Activated naive CD4-positive, alpha-beta T cell (primary cell): ENCODE measurements at places on chromosomes 6 and 20.

DNA sequence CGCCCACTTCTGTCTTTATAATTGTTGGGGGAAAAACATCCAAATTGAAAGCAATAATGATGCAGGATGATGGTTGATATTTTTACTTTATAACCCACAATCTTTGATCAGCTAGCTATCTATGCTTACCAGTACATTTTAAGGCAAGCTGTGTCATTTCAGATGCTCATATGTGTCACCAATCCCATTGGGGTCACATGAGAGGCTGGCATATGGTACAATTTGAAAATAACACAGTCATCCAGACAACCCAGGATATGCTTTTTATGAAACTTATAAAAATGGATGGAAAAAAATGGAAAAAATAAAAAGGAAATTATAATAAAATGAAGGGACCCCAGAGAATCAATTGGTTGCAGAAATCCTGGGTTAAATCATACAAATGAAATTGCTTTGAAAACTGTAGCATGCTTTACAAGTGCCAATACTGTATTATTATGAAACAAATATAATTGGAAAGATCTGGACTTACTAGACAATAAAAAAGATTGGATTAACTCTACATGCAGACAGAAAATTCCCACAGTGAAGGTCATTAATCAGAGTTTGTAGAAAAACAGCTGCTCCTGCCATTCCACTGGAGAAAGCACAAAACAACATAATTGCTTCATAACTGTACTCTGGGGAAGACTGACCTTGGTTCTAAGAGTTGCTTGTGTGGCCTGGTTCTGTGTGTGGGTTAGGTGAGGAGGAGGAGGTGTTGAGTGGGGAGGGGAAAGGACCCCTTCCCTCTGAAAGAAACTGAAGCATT lies 13.3 kb upstream of the PRIM2 start:
- no peak for DNase-seq

GRCh38 chr20:43462660-43463526 lies 5.2 kb downstream of the SRSF6 start:
- DNase-seq: no peak

DNA sequence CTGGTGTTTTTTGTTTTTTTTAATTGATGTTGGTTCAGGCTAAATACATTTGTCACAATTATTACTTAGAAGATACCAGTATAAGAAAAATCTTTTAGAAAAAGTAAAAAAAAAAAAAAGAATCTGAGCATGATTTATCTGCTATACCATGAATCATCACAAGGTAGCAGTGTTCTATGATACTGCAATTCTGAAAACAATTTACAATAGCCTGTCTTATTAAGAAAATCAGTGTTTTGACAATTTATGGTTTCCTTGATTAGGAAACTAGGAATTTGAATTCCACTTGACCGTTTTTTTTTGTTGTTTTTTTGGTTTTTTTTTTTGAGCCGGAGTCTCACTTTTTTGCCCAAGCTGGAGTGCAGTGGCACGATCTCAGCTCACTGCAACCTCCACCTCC lies 9.3 kb upstream of the MAK start:
- no peak for DNase-seq

GRCh38 chr20:16571333-16571732 lies 1.9 kb downstream of the KIF16B start:
- no peak for DNase-seq

DNA sequence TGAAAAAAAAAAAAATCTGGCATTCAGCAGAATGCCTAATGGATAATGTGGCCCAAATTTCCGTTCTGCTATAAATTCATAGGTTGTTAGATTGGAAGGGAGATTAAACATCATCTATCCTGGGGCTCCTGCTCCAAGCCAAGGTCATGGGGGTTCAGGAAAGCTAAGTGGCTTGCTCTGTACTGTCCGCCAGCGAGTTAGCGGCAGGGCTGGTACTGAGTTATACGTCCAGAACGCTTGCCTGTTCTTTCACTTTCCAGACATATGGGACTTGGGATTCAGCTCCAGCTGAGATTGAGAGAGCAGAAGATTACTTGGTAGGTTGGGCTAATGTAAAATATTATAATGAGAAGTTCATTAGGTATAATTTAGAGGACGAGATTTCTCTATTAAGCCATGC lies 858 bp downstream of the RWDD1 start:
- DNase-seq: no peak

DNA sequence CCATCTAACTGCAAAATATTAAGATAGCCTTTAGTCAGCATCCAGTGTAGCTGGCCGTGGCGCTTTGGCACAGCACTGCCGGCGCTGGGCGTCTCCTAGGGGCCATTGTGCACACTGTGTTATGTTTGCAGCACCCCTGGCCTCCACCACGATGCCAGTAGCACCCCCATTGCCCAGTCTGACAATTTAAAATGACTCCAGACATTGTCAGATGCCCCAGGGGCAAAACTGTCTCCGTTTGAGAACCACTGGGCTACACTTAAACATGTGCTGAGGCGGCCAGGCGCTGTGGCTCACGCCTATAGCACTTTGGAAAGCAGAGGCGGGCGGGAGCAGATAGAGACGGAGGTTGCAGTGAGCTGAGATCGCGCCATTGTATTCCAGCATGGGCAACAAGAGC lies 6.0 kb upstream of the MTG2 start:
- no peak for DNase-seq

GRCh38 chr6:33950891-33951889 lies 147.4 kb upstream of the MLN start:
- no peak for DNase-seq

GRCh38 chr6:78525976-78526375 lies 341.4 kb upstream of the IRAK1BP1 start:
- DNase-seq: no peak

DNA sequence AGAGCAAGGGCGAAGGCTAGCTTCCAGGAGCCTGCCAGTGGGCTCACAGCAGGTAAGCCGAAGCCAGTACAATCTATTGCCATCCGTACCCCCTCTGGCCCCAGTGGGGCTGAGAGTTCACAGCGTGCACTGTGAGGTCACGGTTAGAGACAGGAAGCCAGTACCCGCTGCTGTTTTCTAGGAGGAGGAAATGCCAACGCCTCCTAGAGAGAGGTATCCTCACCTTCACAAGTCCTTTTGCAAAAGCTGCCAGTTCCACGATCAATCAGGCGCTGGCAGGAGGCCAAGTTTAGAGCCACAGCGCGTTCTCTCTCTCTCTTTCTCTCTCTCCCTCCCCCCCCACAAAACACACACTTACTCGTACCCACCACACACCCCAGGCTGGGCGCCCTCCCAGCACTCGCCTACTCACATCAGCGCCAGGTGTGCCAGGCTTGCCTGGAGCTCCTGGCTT lies 22.5 kb downstream of the COL9A1 start:
- DNase-seq: no peak

DNA sequence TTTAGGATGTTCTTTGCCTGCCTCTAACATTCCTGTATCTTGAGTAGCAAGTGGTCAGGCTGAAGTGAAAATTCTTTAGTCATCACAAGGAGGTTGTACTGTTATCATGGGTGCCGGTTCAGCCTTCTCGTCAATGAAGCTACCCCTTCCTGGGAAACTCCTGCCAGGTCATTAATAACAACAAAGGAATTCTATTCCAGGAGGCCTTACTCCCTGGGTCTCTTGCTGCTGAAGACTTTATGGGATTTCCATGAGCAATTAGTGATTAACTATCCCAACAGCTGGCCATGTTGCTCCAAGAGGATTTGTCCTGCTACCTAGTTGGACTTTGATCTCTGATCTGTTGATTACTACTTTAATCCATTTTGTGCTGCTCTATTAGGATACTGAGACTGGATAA lies 62.7 kb upstream of the ELOVL5 start:
- no peak for DNase-seq

DNA sequence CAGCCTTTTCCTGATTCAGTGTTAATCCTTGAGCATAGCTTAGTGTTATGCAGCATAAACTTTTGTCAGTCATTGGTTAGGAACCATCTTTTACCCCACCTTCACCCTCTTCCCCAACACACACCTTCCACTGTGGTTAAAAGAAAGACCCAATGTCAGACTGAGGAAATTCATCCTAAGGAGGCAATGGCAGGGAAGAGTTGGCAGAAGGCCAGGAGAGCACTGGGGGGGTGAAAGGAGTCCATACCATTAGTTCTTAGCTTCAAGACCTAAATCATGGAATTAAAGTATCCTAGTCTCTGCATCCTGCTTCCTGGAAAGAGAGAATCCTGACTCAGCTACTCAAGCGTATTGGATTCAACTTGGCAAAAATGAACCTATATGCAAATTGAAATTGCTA lies 16.9 kb upstream of the TAB2 start:
- DNase-seq: no peak

- DNase-seq: no peak
Observed at GRCh38 chr20:31505903-31506302, 8.3 kb upstream of the HM13 start.

GRCh38 chr20:57939499-57939898 lies 229.7 kb upstream of the PMEPA1 start:
- DNase-seq: no peak

GRCh38 chr20:46022411-46023147 lies 6.4 kb upstream of the SLC12A5 start:
- peak; percentile 63 for DNase-seq

- DNase-seq: no peak
Observed at GRCh38 chr20:9792674-9793073, 46.2 kb downstream of the PAK5 start.

GRCh38 chr6:57257911-57258541 lies 35.9 kb upstream of the RAB23 start:
- DNase-seq: no peak

GRCh38 chr6:168171673-168172353 lies 92.8 kb upstream of the FRMD1 start:
- no peak for DNase-seq

GRCh38 chr6:36116066-36116864 lies 14.0 kb upstream of the MAPK13 start:
- no peak for DNase-seq

DNA sequence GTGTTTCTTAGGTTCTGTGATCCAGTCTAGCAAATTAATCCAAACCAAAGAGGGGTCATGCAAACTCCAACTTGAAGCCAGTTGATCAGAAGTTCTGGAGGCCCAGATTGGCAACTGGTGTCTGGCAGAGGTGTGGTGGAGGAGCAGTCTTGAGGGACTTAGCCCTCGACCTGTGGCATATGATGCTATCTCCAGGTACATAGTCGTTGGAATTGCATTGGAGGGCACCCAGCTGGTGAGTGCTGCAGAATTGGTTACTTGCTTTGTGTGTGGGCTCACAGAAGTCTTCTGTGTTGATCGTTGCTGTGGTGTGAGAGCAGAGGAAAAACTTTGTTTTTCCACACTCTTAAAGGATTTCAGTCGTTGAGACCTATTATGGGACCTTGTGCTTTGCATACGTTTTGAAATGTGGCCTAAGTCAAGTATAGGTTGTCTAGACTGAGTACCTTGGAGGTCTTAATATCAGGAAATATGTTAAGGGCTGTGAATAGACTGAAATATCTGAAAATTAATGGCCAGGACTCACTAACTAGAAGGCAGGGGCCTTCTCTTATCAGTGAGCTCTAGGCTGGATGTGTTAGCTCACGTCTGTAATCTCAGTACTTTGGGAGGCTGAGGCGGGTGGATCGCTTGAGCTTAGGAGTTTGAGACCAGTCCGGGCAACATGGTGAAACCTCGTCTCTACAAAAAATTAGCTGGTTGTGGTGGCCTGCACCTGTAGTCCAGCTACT lies 7.8 kb downstream of the PANK2 start:
- no peak for DNase-seq

DNA sequence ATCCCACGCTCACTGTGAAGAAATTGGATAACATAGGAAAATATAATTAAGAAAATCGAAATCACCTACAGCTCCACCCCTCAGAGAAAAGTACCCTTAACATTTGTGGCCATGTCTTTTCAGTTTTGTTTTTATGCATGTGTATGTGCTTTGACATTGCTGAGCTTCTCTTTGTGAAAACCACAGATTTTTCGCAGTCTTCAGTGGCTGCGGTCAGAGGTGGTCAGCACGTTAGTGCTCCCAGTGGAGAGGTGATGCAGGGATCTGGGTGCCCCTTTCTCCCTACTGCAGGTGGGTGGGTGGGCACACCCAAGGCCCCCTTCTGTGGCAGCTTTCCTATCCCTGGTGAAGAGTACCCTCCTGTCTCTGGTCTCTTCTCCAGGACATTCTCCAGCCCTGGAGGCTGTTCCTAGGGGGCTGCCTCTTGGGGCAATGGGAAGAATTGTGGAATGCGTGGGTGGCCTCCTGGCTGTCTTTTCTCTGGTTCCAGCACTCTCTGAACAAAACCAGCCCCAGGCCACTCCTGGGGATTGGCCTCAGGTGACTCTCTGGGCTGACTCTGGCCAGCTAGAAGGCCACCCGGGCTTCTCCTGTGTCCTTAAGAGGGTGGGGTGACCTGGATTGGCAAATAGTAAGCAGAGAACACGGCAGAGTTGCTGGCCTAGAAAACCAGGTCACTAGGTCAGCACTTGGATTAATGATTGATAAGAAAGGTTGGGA lies 49.8 kb upstream of the FANCE start:
- DNase-seq: no peak

- DNase-seq: no peak
Observed at GRCh38 chr20:38321959-38322598, 18.1 kb downstream of the BPI start.

DNA sequence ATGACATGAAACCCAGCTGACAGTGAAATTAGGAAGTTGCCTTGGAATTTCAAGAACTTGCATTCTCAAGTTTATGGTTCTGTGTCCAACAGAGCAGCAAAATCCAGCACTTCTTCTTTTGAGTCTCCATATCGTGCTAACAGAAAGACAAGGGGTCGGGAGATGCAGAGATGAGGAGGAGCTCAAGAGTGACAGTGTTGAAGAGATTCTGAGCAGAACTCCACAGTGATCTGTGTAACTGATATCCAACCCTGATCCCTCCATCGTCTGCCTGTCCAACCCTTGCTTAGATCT lies 21.2 kb upstream of the BTN1A1 start:
- DNase-seq: no peak

DNA sequence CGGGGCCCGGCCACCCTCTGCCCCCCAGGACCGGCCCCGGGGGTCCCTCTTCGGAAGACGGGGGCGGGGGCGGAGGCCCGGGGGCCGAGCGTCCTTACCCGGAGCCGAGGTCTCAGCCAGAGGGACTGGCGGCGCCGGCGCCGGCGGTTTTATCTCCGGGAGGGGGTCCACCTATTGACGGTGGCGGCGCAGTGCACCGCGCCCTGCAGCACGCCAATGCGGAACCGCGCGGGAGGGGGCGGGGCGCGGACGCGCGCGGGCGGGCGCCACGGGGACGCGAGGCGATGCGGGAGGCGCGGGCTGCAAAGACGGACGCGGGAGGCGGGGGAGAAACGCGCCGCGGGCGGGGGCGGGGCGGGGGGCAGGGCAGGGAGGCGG lies at the start of gene EEF1A2:
EEF1A2 (minus strand) TSS at position 124 of the 378 bp plus-strand sequence. CDS start 1,320 bp downstream, outside the sequence.
- peak; percentile 19 for DNase-seq

GRCh38 chr20:14142171-14142570 lies 146.9 kb downstream of the MACROD2 start:
- no peak for DNase-seq
